ENCODE measurements at places on chromosomes 5 and 9. TPM values are rescaled to one million over a fixed set of nuclear protein-coding genes. Genes with fewer than 3 reads are reported as not detected.

Gene FGD3
- 156 TPM for total RNA-seq

Gene PLPP1
- 18.3 TPM for total RNA-seq

Gene DIPK1B
- total RNA-seq, result not detected

Gene CA9
- total RNA-seq, result 0.40 TPM

Gene ZBTB26
- total RNA-seq, result 7.3 TPM

Gene DTWD2
- total RNA-seq, result 2.0 TPM

Gene ABCA1
- total RNA-seq, result 0.25 TPM

Gene KIF4B
- not detected for total RNA-seq

Gene ARSI
- not detected for total RNA-seq

Gene WNT8A
- not detected for total RNA-seq

DNA sequence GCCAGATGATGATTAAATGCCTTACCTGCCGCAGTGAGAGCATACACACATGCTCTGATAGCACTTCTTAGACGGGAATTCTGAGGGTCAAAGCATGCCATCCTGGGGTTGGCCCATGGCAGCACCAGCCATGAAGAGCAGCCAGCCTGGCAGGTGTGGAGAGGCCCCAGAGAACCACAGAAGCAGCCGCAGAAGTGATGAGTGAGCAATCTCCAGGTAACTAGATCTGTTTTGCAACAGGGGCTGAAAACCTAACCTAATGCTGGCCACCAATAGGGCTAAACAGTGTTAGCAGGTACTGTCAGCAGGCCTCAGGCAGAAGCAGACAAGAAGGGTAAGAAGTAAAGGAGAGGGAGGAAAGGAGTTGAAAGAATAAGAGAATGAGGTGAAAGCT is 33.5 kb upstream of the HOMER1 start:
- no peak for DNase-seq

DNA sequence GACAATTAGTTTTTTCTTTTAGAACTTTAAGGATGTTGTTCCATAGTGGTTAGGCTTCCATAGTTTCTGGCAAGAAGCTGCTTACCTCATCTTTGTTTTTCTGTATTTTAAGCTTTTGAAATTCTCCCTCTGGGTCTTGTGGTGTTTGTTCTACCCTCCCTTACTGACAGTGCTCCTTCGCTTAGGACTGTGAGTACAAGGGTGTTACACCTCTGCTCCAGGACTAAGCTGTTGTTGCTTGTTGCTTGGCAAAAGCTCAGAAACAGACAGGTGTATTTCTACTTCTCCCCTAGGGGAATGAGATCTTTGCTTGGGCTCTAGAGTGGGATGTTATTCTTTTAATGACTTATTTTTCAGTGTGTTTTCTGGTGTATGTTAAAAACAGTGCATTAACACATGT is 225.2 kb downstream of the WDR70 start:
- DNase-seq, result no peak

- DNase-seq, result no peak
Measured at GRCh38 chr5:52988335-52989024, 672 bp upstream of the ITGA2 start.

DNA sequence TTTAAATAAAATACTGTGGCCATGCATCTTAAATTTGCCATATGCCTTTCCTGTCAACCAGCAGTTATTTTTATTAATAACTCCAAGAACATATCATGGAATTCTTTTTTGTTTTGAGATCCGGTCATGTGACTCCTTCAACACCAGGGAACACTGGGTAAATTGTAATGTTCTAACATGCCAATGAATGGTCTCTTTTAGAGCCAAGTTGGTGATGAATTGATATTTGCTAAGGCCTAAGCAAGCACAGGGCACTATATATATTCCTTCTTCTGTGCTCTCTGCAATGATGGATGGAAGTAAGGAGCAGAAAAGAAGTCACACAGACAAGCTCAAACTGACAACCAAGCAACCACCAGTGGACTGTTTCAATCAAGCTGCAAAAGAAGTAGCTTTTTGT is 124.0 kb downstream of the EFNA5 start:
- no peak for DNase-seq

DNA sequence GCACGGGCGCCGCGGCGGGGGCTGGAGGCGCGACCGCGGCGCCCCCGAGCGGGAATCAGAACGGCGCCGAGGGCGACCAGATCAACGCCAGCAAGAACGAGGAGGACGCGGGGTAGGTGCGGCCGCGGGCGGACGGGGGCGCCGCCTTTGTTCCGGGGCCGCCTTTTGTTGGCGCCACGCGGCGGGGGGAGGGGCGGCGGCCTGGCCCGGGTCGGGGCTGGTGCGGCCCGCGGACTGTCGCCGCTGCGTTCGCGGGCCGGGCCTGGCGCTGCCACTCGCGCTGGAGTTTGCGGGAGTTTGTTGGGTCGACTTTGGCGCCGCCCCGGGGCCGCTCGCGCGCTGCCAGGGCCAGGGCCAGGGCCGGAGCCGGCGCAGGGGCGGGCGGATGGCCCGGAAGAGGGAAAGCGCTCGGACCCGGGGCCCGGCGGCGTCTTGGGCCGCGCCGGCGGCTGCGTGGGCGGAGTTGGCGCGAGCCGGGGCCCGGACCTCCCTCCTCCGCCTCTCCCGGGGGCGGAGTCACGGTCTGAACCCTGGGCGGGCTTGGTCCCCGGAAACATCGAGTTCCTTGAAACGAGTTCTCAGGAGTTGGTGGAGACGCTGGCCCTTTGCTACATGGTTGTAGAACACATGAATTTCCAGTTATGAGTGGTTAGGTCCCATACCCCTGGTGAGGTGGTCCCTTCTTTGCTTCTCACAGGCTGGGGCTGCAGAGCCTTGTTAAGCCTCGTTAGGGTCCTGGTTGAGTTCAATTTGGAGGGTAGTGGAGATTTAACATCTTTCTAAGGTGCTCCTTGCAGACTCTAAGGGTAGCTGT is 809 bp downstream of the HNRNPAB start:
- DNase-seq, result peak; percentile 82

- DNase-seq, result no peak
Measured at GRCh38 chr5:169856571-169856970, 123.7 kb downstream of the INSYN2B start.

- DNase-seq, result no peak
Measured at GRCh38 chr5:140116716-140117115, 2.8 kb downstream of the PURA start.

GRCh38 chr5:12248831-12249230 is 344.6 kb upstream of the CTNND2 start:
- DNase-seq, result no peak

GRCh38 chr5:160268121-160268520 is 38.8 kb downstream of the FABP6 start:
- DNase-seq, result no peak

DNA sequence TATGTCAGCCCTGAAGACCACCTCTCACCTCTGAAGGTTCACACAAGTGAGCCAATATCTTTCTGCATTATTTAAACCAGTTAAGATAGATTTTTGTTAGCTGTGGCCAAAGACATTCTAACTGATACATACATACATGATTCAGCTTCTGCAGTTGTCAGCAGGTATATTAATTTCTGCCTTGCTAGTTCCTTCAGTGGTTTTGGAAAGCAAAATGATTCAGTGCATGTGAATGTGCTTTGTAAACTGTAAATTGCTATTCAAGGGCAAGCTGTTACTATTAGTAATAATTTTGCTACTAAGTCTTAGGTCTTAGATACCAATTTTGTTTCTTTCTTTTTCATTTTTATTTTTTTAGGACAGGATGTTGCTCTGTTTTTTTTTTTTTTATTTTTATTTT is 89.2 kb upstream of the ERBIN start:
- no peak for DNase-seq

DNA sequence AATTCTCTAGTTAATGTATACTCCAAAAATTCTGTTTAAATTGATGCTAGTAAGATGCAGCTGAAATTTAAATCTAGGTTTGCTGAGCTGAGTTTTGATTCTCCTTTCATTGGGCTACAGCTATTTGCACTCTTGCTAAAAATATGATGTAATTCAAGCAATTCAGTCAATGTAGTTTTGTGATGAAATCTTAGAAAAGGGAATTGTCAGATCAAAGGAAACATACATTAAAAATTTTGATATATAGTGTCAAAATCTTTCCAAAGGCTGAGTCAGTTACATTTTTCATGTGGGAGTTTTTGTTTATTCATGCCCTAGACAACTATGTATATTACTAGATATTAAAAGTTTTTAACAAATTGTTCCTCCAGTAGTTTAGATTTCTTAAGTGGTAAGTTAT is 334.9 kb upstream of the DAB2 start:
- no peak for DNase-seq

- no peak for DNase-seq
Measured at GRCh38 chr9:71814815-71815214, 46.5 kb upstream of the CEMIP2 start.

- no peak for DNase-seq
Measured at GRCh38 chr5:38680094-38680825, 123.8 kb upstream of the LIFR start.

GRCh38 chr5:60148366-60148765 is 254.8 kb upstream of the PDE4D start:
- DNase-seq, result no peak
